ENCODE measurements at places on chromosomes 2 and 18.

DNA sequence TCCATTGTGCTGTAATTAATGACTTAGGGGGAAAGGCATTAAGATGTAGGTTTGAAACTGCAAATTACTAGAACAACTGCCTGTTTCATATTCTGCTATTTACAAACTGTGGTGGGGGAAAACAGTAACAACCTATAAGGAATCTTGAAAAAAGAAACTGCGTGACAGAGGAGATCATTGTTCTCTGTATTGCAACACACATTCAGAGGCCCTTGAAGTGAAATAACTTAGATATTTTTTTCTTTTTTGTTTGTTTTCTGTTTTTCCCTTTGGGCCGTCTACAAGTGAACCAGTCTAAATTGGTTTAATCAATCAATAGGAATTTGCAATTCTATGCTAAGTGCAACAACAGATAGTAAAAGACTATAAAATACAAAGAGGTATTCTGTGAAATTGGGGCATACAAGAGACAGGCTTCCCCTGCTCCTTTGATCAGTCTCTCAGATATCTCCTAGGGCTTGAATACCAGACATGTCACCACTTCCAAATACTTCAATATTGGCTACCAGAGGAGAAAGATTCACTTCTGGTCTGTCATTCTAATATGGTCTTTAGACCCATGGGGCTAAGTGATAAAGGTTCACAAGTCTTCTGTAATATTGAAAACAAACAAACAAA lies 2055.1 kb upstream of the CELF4 start:
- DNase-seq, result no peak

DNA sequence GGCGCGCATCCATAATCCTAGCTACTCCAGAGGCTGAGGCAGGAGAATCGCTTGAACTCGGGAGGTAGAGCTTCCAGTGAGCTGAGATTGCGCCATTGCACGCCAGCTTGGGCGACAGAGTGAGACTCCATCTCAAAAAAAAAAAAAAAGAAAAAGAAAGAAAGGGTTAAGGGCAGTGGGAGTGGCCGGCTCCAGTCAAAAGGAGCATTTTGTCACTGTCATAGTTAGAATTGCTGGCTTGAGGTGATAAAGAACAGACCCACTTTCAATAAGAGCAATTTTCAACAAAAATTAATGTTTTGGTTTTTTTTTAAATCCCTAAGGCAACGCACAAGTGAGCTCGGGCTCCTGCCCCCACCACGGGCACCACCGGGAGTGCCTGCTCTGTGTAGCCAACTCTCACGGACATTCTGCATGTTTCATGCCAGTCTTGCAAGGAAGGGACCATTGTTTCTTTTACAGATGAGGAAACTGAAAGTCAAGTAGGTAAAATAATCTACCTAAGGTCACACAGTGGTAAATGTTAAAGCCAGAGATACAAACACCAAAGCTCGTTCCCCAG lies 8.5 kb downstream of the CIB4 start:
- DNase-seq, result no peak

DNA sequence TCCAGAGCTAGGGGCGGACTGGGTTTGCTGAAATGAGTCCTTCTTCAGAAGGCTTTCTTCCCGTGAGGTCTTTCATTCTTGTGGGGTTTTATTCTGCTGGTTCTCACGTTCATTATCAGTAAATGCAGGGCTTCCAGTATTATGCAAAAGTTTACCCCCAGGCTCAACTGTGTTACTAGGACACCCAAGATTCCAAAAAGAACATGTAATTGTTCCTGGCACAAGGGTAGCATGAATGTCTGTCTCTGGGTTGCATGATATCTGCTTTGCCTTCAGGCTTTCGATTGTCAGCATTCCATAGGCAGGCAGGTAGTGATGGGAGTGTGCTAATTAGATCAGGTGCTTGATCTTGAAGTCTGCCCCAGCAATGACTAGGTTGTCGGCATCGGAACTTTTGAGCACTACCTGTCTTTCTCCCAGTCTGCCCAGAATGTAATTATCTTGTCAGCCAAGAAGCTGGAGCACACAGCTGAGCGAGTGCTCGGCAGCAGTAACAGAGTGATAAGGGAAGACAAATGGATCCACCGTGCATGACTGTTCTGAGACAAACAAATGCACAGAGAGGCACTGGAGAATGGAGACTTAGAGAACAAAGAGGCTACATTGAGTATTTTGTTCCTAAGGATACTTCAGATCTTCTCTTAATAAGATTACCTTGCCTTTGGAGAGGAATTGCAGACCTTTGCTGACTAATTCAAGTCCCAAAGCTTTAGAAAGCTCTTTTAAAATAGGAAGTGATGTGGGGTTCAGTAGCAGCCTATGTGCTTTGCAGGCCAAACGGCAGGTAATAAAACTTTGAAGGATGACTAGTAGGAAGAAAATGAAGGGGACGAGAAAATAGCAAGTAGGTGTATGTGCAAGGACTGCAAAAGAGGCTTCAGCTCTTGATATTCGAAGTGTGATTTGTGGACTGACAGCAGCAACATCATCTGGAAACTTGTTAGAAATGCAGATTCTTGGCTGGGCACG lies 41.9 kb downstream of the ITGB6 start:
- DNase-seq, result no peak

DNA sequence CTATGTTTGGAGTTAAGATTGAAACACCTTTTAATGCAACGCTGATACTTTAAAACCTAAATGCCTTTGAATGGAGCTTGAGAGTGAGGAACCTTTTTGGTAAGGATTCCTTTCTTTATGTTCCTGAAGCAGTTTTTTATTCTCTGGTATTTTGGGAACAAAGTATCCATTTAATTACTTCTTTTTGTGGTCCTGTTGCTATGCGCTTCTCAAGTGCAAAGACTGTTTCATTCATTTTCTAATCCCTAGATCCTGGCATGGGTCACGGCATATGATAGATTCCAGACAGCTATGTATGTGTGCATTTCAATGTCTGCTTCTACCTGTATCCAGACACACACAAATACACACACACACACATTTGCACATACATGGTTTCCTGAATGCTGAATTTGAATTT lies 28.0 kb downstream of the TRPM8 start:
- no peak for DNase-seq

- DNase-seq, result peak; percentile 73
These were observed 2.9 kb upstream of the NEURL3 start for GRCh38 chr2:96507957-96508520.

DNA sequence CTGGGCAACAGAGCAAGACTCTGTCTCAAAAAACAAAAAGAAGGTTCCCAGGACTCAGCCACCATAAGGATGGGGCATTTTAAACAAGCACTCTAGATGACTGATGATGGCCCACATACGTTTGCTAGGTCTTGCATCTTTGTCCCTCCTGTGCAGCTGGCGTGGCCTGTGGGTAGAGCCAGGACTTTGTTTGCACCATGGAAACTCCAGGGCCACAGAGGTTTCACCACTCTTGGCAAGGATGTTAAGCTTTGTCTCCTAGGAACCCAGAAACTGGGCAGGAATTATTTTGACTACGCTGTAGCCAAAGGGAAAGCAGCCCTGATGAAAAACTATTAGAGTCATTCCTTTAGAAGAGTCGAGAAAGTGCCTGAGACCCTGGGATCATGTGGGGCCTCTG lies 75.3 kb upstream of the STPG4 start:
- no peak for DNase-seq

- no peak for DNase-seq
These were observed 187.1 kb upstream of the PIK3C3 start for GRCh38 chr18:41767960-41768359.

DNA sequence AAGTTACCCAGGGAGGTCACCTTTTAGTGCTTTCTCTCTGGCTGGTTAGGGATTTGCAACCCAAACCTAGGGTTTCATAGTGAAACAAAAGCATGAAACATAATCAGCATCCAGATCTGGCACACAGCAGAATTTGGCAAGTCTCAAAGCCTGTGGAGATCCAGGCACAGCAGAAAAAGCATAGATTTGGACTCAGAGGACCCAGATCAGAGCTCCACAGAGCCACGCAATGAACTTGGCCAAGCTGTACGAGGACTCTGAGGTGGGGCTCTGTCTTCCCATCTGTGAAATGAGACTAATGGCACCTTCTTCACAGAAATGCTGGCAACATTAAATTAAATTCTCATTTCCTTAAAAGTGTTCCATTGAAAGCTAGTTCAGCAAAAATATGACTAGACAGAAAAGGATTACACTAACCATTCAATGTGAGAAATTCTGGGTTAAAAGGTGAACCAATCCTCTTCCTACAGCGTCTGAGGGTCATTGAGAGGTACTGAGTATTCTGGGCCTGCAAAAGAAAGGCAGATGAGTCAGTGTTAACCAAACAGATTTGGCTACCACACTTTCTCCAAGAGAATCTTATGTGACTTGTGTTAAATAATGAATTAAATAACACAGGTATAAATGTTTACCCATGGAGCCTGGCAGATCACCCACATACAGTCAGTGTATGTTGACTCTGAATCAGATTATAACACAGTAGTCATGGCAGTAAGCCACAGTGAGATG lies 266.3 kb downstream of the MREG start:
- no peak for DNase-seq

GRCh38 chr2:216698895-216699294 lies 3.5 kb upstream of the IGFBP5 start:
- no peak for DNase-seq

- DNase-seq, result no peak
These were observed 81.8 kb downstream of the FASTKD2 start for GRCh38 chr2:206846981-206847834.

DNA sequence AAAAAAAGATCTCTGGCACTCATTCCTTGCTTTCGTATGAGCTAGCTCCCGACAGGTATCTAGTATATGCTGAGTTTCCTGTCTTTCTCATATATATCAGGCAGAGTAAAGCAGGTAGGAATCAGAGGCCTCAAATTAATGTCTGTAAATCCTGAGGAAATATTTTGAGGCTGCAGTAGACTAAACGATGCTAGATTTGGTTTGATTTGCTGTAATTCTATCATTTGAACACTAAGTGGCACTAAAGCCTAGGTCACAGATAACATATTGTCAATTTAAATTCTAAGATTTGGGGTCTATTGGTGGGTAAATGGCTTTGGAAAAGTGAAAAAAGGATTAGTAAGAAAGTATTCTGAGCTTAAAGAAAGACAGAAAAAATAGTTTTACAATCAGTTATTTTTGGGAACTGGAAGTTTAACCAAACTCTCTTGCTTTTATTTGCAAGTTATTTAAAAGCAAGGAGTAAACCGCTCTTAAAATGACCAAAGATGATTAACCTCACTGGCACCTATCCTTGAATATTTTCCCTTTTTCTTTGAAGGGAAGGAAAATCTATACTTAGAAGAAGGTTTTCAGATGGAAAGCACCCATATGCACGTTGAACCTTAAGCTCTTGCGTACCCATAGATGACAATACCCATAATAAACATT lies 37.6 kb upstream of the SLC4A10 start:
- no peak for DNase-seq

DNA sequence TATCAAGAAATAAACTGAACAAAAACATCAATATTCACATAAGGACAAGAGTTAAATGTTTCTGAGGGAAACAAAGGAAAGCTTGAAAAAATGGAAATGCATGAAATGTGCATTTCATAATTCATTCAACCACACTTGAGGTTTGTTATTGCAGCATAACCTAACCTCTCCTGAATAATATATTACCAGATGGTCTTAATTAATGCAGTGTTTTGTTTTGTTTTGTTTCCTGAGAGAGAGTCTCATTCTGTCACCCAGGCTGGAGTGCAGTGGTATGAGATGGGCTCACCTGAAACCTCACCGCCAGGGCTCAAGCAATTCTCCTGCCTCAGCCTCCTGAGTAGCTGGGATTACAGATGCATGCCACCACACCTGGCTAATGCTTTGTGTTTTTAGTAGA lies 139.9 kb upstream of the PIEZO2 start:
- DNase-seq, result no peak

GRCh38 chr2:239830121-239831000 lies 194.8 kb downstream of the NDUFA10 start:
- DNase-seq, result no peak

DNA sequence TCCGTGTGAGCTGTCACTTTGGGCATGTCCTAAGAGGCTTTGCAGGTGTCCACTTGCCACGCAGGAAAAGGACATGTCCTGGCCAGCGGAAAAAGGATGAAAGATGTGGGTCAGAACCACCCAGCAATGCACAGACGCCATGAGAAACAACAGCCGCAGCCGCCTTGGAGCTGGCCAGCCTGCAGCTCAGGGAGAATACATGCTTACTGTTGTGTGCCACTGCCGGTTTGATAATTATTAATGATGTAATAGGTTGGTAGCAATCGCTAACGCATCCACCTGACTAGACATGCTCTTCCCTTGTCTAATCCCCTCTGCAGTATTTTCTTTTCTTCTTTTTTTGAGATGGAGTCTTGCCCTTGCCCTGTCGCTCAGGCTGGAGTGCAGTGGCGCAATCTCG lies 221.7 kb downstream of the HAUS1 start:
- DNase-seq, result no peak

GRCh38 chr2:19542796-19543662 lies 184.6 kb upstream of the OSR1 start:
- no peak for DNase-seq

DNA sequence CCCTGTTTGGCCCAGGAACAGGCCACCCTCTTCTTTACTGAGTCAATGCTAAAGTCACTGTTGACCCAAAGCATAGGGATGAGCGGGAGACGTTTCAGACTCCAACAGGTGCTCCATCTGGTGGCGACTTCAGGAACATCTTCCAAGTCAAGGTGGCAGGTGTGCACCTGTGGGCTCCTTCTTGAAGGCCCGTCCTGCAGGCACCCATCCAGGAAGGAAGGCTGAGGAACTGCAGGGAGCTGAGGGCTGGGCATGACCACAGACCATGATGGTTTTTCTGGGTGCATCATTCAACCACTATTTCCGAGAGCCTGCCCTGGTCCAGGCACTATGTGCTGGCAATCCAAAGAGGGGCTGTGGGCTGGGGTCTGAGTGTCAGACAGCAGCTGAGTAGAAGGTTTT lies 142.8 kb downstream of the NDUFA10 start:
- peak; percentile 6 for DNase-seq

DNA sequence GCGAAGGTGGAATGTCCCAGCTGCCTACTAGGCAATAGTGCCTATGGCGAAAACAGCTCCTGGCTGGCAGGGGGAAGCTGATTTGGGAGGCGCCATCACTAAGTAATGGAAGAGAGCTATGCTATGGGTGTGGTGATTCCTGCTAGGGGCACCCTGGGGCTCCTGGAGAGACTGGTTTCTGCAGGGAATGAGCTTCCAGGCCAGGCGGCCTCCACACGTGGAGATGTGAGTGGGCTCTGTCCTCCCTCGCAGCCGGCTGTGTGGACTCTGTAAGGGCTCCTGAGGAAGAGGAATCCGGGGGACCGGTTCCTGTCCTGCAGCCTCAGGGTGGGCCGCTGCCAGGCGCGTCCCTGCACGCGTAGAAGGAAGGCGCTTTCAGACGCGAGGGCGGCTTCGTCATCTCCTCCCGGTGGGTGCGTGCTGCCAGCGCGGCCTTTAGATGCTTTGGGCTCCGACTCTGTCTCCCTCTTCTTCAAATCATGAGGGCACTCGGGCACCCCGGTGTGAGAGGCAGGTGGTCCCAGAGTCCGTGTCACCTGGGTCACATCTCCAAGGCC lies 55.5 kb upstream of the ANKRD62 start:
- DNase-seq, result peak; percentile 22
